Mammary epithelial cell (primary cell): ENCODE measurements at places on chromosomes 7 and 10. TPM values are rescaled to one million over a fixed set of nuclear protein-coding genes. Genes with fewer than 3 reads are reported as not detected.

DNA sequence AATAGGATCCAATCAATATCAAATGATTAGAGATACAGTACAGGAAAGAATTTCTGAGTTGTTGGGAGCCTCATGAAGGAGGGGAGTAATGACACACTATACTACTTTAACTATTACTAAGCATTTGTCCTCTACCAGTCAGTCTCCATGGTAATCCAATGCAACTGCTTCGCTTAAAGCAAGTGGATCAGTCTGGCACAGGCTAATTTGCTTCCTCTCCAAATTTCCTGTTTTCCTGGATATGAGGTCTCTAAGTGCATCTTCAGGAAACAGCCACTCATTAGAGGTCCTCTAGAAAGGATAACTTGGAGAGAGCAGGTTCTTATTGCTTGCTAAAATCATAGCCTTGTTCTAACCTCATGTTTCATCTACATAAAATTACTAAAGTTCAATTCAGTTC is 8.4 kb upstream of the SEPTIN7 start:
- no peak for DNase-seq

GRCh38 chr7:79822620-79823240 is 311.9 kb upstream of the GNAI1 start:
- no peak for DNase-seq

- DNase-seq: peak; percentile 18
These were observed 93.0 kb upstream of the SLC25A13 start for GRCh38 chr7:96414931-96415292.

- no peak for DNase-seq
These were observed 156.9 kb upstream of the C7orf33 start for GRCh38 chr7:148433521-148434180.

DNA sequence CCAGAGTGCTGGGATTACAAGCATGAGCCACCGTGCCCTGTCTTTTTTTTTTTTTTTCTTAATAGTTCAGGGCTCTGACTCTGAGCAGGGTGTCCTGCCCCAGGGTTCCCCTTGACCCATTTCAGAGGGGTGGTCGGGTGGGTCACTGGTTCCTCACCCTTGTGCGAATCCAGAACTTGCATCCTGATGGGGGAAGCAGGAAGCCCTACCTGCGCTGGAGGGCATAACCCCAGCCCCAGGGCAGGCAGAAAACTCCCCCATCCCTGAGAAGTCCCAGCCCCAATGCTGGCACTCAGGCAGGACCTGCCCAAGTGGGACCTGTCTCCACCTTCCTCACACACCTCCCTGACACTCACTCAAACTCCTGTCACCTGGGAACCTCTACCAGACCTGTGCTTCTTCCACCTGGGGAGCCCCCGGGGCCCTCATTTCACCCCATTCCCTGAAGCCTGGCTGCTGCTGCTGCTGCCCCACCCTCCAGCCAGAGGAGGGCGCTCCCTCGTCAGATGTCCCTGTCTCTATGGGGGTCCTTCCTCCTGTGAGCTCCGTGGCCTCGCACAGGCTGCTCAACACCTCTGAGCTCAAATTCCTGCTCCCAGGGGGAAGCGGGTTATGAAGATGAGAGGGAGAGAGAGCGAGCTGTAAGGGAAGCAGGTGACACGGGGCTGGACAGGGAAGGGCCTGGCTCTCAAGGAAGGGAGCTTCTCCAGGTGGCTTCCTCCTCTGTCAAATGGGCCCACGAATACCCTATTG is 15.1 kb upstream of the ZNF273 start:
- no peak for DNase-seq

DNA sequence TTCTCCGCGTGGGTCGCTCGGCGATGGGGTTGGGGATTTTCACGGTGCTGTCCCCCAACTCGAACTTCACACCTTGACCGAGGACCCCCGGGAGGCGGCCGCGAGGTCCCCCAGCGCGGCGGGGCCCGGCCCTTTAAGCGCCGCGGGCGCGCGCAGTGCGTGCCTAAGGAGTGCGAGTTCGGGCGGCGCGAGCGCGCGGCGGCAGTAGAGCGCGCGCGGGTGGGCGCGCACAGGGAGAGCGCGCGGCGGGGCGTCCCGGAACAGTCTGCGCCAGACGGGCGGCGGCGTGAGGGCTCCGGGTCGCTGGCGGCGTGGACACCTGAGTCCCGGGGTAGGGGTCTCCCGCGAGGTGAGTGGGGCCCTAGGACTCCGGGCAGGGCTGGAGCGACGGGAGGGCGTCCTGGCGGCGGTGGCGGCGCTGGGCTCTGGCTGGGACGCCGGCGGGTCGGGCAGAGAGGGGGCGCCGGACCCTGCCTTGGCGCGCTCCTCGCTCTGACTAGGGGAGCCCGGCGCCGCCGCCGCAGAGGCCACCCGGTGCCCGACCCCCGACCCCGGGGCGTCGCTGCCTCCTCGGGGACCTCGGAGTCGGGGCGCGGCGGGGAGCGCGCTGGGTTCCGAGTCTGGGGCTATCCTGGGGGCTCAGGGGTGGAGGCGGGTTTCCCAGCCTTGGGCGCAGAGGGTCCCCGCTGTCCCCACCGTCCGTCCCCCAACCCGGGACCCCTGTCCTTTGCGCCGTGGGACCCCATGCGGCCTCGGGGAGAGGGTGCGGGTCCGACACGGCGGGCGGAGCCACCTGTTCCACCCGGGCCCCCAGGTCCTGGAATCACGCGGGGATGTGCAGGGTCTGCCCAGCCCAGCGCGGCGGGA is at the start of gene PROSER2:
PROSER2 (plus strand) TSS at position 235 of the 867 bp plus-strand sequence. CDS start 28,722 bp downstream, outside the sequence.
- DNase-seq: peak; percentile 66

GRCh38 chr10:80596391-80597257 is 58.9 kb downstream of the SH2D4B start:
- DNase-seq: peak; percentile 30

GRCh38 chr7:665736-666453 is 60.6 kb upstream of the DNAAF5 start:
- DNase-seq: no peak

GRCh38 chr7:37336259-37336658 is 112.4 kb downstream of the ELMO1 start:
- no peak for DNase-seq

- DNase-seq: peak; percentile 27
These were observed 9.5 kb upstream of the ASAH2 start for GRCh38 chr10:50260791-50261281.

- DNase-seq: no peak
These were observed 4.9 kb downstream of the TMEM270 start for GRCh38 chr7:73865738-73866445.

- peak; percentile 86 for DNase-seq
These were observed 262.1 kb downstream of the CREB5 start for GRCh38 chr7:28674359-28674782.

GRCh38 chr10:75765789-75766096 is 334.3 kb downstream of the LRMDA start:
- DNase-seq: no peak

GRCh38 chr10:83075016-83075814 is 1064.1 kb upstream of the GHITM start:
- no peak for DNase-seq

GRCh38 chr7:80634505-80634904 is 3.9 kb upstream of the CD36 start:
- DNase-seq: peak; percentile 80

DNA sequence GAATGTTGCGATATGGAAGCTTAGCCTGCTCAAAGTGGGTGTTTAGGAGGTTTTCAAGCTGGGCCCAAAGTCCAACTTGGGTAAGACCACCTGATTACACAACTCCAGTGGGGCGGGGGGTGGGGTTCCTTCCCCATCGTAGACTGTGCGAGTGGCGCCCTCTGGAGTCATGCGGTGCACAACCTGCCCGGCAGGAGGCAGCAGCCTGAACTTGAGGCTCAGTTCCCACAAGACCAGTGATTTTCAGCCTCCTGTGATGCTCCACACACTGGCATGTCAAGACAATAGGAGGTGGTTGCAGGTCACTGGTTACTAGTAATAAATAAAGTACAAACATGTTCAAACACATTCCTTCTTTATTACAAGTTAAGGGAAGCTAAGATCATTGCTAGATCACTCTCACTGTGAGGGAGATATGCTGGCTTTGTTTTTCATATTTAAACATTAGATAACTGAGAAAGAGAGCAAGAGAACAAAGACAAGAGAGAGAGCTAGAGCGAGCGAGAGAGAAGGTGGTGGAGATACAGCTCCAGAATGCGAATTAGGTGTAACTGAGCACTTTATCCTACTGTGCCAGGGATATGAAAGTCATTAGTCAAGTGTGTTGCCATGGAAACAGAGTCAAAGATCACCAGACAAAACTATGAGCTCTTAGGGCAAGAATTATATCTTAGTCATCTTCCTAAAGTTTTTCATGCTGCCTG is 97.4 kb upstream of the BMPER start:
- DNase-seq: peak; percentile 95

DNA sequence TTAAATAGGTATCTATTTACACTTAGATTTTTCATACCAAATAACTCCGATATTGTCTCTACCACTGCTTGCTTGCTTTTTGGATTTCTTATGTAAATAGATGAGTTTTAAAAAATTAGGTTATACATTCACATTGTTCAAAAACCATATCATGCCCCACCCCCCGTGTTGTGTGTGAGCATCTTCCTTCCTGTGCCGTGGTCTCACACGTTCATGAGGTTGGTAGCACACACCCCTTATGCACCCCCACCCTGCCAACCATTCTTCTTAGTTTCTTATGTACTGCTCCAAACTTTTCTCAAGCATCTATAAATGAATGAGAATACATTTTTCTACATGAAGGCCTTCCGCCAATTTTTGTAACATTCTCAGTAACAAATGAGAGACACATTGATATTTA is 115.6 kb downstream of the FANK1 start:
- DNase-seq: no peak

DNA sequence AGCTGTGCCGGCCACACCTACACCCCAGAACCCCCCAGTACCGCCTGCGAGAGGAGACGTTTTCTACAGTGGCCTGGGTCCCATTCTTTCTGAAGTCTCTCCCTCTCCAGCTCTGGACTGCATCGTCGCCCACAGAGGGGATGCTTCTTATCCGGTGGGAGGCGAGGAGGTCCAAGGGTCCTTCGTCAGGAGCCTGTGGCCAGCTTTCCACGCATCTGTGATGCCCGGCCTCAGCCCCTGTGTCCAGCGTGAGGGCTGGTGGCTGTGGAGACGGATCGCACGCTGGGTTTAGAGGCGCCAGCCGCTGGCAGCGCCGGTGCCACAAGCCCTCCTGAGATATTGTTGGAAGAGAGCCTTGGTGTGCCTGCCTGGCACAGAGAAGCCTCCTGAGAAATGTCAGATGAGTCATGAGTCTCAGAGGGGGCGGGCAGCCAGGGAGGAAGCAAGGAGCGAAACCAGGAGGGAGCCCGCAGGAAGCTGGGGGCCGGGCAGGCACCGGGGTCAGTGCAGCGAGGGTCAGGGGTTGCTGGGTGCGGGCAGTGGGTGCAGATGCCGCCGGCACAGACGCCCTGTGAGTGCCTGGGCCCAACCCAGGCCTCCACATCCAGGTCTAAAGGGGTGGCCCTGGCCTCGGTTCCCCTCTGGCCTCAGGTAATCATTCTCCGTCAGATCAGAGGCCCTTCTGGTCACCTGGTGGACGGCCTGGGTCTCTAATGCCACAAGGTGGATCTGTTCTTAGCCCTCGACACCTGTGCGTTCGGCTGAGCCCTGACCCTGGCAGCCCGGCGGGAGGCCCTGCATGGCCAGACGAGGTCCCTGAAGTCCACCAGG is 86.0 kb upstream of the DIP2C start:
- no peak for DNase-seq

DNA sequence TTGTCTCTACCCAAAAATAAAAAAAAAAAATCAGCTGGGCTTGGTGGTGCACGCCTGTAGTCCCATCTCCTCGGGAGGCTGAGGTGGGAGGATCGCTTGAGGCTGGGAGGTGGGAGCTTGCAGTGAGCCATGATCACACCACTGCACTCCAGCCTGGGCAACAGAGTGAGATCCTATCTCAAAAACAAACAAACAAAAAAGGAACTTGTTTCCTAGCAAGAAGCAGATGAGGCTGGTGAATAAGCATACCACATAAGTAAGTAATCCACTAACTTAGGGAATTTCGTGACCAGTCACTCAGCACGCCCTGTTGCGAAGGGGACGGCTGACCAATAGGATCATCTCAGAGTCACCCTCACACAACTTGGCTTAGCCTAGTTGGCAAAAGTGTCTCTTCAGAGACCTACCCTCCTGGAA is 64.6 kb downstream of the CUX1 start:
- peak; percentile 88 for DNase-seq

DNA sequence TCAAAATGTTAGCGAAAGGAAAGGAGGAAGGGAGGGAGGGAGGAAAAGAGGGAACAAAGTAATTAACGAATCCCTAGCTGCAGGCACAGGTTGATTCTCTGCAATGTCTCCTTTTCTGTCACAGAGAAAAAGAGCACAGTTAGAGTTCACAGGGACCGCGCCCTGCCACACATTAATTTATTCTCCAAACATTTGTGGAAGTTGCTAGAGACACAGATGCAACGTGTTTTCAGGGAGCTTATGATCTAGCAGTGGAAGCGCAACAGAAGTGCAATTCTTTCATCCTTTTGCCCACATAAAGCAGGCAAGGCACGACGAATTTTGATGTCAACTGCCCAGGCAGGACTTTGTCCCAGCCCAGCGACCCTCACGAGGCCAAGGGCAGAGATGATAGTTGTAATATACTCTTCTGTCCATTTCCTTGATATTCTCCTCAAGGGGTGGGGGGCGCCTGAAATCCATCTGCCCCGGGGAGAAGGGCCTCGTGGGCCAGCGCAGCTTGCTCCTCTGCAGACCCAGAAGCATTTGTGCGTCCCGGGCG is 101.7 kb upstream of the ZNF438 start:
- DNase-seq: no peak

DNA sequence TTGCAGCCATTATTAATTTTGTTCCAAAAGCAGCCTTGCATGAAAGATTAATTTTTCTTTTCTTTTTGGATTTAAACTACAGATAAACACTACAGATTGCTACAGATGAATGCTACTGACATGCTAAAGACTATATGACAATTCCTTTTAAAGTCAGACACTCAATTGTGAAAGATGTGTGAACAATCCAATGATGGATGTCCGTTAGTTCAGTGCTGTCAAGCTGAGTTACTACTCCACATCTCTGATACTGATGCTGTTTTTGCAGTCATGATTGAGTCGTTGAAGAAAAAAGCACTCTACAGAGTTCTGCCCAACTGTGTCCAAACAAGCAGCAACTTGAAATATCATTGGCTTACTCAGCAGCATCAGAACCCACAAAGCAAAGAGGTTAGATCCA is 146.8 kb downstream of the OTUD1 start:
- no peak for DNase-seq

DNA sequence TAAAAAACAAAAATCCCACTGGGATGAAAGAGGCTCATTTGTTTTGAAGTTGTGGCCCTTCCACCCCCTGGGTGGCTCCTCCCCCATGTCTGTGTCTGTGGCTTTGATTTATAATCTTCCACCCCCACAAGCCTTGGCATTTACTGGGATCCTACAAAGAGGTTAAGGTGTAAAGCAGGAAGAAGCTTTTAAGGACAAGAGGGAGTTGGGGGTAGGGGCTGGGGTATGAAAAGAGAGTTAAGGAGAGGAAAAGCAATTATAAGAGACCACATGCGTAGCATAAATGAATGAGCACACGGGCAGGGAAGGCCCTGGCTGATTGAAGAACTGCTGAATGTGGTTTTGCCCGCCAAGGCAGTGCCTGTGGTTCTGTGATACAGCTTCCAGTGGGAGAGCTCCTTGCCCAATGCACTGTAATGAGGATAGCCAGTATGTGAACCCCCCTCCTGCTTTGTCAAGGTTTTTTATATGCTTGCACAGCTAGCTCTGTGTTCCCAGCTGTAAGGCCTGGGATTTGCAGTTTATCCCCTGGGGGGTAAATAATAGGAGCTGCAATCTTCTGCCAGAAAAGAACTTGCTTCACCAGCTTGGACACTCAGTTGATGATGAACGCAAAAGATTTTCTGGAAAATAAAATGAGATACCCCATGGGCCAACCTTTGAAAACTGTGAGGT is 34.7 kb upstream of the KMT2E start:
- DNase-seq: peak; percentile 28

Gene GPR15LG
- 0.33 TPM for total RNA-seq

Gene EBF3
- 0.51 and 0.54 TPM in 2 replicates for total RNA-seq

Gene SOSTDC1
- total RNA-seq: 0.73 TPM in 1 of 2 replicates, not detected in the other

Gene MRC1
- total RNA-seq: not detected

Gene TAS2R41
- not detected in 2 replicates for total RNA-seq

Gene FEZF1
- not detected for total RNA-seq
